ENCODE measurements at places on chromosomes 5 and 9.
A peak's percentile ranks its signal among the peaks of the same experiment; 100 is the strongest.

DNA sequence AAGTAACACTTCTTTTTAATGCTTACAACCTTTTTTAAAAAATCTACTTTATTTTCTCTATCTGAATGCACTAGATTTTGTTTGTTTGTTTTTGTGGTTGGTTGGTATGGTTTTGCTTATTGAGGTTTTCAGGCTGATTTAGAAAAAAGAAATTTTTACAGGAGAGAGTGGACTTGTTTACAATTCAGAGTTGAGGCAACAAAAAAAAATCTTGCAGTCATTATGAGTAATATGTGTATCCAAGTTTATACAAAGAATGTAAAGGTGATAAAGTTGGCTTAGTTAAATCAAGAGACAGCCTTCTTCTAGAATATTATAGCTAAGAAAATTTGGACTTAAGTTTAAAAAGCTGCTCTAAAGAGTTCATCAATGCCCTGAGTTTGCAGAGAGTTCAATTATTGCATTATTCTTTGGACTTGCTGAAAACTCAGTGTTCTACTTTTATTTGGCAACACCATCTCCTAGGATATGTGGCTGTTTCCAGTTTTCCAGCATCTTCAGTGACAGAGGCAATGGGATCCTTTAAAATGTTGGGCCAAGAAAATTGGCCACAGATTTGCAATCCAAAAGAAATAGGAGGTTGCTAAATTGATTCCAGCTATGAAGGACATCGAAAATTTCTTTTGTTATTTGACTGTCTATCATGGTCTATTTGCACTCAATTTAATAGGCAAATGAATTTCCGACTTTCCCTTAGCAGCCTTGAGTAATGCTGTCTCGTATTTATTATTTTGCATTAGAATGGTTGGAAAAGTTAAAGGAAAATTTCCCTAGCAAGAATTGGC lies 10.7 kb downstream of the STK32A start:
- no peak for DNase-seq

DNA sequence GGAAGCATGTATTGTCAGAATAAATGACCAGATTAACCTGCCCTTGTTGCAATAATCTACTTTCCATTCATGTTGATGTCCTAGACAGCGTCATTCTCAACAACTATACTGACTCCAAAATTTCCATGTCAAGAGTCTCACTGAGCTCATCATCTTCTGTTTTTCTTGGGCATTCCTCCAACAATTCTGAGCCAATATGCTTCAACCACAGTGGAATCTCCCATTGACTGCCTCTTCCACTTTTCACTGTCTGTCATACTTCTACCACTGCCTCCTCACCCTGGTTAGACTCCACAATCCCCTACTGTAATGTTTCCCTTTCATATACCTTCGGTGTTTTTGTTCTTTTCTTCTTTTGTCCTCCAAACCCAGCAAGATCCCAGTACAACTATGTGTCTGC lies 162.8 kb downstream of the TLE1 start:
- no peak for DNase-seq

GRCh38 chr9:6184749-6185645 lies 30.6 kb upstream of the IL33 start:
- no peak for DNase-seq

DNA sequence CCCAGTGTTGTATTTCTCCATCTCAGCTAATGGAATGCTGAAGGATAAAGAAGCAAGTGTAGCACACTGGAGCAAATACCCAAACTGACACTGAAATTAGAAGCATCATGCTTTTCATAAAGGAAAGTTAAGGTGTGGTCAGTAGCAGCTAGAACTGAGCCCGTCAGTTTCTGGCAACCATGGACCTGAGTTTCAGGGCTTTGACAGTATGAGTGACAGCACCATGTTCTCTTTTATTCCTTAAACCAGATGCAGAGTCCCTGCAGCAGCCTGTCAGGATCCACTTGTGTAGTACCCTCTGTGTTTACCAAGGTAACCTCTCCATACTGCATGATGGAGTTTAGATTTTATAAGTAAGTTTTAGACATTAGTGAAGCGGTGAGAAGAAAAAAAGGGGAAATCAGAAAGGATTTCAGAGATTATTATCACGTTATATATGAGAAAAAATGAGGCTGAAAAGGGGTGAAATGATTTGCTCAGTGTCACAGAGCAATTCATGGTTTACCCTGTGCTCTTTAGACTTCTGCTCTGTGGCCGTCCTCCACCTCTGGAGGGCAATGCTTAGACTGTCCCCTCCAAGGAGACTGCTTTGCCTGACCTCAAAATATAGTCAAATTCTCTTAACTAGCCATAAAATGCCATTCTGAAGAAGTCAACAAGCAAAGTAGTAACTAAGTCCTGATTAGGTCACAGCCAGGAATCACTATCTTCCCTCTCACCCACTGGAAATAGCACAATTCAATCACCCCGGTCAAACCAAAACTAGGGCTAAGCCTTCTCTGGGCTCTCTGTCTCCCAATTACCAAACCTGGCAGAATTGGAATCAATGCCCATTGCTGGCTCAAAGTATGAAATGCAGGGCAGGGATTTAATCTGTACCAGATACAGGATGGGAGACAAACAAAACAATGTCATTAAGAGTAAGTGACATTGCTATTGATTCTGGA lies 10.5 kb upstream of the MYOT start:
- no peak for DNase-seq

DNA sequence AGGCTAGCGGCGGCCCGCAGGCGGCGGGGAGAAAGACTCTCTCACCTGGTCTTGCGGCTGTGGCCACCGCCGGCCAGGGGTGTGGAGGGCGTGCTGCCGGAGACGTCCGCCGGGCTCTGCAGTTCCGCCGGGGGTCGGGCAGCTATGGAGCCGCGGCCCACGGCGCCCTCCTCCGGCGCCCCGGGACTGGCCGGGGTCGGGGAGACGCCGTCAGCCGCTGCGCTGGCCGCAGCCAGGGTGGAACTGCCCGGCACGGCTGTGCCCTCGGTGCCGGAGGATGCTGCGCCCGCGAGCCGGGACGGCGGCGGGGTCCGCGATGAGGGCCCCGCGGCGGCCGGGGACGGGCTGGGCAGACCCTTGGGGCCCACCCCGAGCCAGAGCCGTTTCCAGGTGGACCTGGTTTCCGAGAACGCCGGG lies 253 bp downstream of the SLC12A2 start:
- DNase-seq, result peak; percentile 74

DNA sequence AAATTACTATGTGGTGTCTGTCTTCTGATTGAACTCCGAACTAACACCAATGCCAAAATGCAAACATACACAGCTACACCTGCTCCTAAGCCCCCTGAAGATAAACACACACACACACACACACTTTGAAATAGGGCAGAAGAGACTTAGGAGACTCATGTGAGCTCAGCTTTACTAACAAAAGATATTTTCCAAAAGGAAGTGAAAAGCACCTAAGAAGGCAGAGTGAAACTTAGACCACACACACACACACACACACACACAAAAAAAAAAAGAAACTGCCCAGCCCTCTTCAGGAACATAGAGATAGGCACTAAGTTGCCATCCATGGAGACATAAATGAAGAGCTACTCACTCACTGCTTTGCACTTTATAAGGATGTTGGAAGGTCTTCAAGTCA lies 45.2 kb upstream of the APC start:
- no peak for DNase-seq

DNA sequence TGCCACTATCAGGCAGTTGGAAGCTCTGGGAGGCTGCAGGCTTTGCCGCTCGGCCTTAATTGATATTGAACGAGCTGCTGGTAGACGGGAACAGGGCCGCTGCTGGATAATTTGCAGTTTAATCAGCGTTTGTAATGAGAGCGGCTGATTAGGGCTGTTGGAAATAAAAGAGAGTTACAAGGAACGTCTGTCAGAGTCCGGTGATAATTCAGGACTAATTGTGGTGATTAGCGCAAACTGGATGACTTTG lies 68.2 kb upstream of the TBCA start:
- DNase-seq, result no peak

DNA sequence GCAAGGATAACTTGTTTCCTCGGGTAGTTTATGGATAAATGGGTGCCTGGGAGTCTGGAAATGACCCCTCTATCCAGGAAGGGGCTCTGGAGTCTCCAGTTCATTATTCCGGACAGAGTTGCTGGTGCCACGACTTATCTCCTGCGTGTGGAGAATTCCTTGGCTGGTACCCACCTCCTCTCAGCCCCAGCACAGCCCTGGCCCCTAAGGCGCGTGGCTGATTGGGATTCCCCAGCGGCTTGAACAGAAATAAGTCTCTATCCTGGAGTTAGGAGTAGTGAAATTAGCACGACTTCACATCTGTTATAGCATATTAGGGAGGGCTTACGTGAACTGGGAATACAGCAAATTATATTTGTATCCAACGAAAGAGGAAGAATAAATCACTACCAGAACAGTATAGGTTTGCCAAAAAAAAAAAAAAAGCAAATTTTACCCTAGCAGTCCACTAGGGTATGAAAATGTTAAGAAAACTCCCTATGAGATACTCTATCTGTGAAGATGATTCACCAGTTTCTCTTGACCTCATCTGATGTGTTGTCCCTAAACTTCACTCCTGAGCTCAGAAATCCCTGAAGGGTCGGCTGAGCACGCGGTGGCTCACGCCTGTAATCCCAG lies 172.5 kb upstream of the OTULINL start:
- no peak for DNase-seq

- no peak for DNase-seq
Observed at GRCh38 chr5:21689587-21689986, 1163.6 kb downstream of the CDH12 start.

DNA sequence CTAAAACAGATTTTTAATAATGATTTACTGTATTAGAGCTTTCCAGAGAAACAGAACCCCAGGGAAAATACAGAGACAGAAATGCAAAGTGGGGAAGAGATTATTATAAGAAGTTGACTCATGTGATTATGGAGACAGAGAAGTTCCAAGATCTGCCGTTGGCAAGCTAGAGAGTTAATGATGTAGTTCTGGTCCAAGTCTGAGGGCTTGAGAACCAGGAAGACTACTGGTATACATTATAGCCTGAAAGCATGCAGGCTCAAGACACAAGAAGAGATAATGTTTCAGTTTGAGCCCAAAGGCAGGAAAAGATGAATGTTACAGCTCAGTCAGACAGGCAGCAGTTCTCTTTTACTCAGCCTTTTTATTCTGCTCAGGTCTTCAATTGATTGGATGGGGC lies 98.8 kb upstream of the NFIL3 start:
- no peak for DNase-seq

- no peak for DNase-seq
Observed at GRCh38 chr9:98406469-98406868, 151.0 kb upstream of the TBC1D2 start.

GRCh38 chr9:105879181-105879580 lies 184.8 kb downstream of the TMEM38B start:
- no peak for DNase-seq

GRCh38 chr5:136213919-136214493 lies 21.0 kb upstream of the SMIM32 start:
- DNase-seq, result no peak

DNA sequence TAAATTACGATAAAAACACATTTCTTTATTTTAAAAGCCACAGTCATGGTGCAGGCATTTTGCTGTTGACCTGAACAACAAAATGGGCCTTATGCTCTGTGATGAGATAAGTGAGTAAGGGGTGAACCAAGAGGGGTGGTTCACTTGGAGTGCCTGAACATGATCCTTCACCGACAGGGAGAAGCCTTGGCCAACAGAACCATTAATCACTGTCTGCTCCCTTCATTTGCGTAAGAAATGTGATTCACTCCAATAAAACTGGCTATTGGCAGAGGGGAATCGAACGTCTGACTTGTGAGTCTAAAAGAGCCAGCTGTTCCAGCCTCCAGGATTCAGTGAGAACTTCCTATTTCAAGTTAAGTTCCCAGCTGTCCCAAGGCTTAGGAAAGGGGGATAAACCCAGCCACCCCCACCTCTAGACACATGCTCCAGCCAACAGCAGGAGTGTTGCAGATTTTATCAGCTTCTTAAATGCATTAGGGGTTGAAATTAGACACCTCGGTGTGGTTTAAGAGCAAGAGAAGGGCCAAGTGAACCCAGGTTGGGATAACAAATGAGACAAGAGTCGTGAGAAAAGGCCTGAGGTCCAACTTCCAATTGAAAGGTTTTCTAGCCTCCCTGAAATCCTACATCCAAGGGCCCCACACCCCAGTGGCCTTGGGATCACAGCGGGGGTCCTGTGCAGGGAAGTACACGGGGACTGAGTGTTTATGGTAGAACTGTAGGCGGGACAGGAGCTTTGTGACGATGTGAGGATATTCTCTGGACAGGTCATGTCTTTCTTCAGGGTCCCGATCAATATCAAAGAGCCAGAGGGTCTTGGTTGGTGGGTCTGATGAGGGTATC lies 131.4 kb upstream of the LHFPL2 start:
- DNase-seq, result no peak

DNA sequence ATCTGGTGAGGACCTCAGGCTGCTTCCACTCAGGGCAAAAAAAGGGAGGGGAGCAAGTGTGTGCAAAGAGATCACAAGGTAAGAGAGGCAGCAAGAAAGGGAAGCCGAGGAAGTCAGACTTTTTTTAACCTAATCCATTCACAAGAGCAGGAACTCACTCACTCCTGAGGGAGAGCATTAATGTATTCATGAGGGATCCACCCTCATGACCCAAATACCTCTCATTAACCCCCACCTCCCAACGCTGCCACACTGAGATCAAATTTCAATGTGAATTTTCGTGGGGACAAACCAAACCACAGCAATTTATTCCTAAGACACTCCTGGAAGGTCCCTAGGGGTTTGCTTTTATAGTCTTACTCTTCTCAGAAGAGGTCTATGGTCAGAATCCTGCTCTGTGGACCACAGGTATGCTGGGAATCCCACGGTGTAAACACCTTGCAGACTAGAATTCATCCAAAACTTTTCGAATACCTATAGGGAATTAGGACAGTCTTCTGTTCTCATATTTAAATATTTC lies 108.7 kb downstream of the HSD17B3 start:
- no peak for DNase-seq

- DNase-seq, result no peak
Observed at GRCh38 chr5:148107608-148108007, 43.8 kb downstream of the SPINK5 start.

DNA sequence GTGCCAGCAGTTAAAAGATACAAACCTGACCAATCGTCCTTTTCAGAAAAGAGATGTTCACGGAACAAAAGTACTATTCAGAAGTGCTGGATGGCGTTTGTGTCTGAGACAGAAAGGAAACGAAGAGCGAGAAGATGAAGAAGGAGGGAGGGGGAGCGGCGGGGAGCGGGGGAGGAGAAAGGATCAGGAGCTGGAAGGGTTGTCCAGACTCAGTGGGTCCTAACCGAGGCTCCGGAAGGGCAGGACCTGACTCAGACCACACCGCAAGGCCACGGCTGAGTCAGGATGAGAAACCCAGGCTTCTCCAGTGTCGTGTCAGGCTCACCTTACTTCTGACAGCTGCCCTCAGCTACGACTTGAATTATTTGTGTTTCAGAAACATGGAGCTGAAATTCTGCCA lies 46.2 kb downstream of the PAX5 start:
- DNase-seq, result no peak

Measured in caudate nucleus (tissue), 63 donors.